ENCODE measurements at places on chromosomes 12 and 14.

- DNase-seq = no peak
Measured at GRCh38 chr14:92340931-92341330, 18.0 kb downstream of the SLC24A4 start.

DNA sequence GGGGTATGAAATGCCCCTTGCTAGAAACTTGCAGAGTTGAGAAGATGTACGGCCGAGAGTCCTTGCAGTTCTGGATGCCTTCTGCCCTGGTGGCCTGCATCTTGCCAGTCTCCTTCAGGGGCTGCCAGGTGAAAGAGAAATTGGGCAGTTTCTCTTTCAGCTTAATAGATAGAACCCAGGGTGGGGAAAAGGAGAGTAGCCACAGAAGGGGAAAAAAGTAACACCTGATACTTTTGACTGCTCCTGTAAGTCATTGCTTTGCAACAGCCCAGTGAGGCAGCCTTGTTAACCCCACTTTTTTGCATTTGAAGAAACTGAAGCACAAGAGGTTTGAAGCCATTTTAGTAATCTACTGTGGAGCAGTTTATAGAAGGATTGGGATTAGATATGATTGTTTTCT is 27.6 kb downstream of the TDP1 start:
- DNase-seq = no peak

- DNase-seq = no peak
Measured at GRCh38 chr14:34030864-34031263, 80.0 kb upstream of the EGLN3 start.

DNA sequence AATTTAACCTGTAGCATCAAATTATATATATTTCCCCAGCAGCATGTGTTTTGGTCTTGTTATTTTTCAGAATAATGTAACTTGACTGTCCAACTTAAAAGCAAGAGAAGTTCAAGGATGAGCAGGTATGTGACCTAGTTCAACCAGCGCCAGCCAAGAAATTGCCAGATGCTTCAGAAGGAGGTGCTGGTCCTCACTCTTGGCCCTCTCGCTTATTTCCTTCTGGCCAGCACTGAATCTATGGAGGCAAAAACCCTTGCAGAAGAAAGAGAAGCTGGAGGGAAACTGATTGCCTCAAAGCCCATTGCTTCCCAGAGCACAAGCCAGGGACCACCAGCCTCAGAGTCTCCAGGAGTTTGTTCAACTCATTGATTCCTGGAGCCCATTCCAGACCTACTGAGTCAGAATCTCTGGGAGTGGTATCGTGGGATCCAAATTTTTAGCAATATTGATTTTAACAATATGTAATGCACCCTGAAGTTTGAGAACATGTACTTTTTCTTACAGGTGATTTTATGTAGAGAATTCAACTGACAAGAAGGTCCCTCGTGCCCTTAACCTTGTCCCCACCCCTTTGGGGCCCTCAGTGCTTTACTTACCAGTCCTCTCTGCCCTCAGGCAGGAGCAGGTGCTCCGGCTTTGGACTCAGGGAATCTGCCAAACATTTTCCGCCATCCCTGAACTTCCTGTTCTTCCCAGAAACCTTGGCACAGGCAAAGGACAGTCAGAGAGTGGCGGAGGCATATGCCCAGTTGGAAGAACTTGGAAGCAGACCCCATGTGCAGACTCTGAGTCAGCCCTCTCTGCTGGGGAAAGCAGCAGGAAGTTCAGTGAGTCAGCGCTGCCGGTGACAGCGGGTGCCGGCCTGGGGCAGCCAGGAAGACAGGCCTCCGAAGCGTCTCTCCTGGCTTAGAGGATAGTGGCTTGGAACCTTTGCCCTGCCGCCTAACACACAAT is 10.4 kb downstream of the BEST3 start:
- peak; percentile 29 for DNase-seq

DNA sequence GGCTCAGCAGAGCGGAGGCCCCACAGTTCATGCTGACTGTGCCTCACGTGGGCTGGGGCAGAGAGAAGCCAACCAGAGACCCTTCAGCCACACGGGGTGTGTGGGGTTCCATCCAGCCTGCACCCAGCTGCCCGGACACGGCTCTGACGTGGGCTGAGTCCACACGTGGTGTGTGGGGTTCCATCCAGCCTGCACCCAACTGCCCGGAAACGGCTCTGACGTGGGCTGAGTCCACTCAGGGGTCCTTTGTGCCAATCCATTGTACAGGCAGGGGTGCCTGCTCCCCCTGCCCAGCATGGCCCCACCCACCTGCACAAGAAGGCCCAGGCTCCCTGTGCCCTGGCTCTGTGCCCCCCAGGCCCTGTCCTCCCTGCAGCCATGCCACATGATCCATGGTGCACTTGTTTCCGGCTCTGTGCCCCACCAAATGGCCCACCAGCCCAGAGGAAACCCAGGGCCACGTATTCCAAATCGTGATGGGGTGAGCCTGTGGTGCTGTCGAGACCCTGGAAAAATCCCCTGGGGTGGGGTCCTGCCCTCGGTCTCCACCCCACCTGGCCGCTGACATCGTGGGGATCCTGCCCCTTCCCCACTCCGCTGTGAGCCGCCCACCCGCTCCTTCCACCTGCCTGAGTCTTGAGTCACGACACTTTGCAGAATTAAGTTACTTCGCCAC is 99.3 kb upstream of the SFSWAP start:
- DNase-seq = no peak

DNA sequence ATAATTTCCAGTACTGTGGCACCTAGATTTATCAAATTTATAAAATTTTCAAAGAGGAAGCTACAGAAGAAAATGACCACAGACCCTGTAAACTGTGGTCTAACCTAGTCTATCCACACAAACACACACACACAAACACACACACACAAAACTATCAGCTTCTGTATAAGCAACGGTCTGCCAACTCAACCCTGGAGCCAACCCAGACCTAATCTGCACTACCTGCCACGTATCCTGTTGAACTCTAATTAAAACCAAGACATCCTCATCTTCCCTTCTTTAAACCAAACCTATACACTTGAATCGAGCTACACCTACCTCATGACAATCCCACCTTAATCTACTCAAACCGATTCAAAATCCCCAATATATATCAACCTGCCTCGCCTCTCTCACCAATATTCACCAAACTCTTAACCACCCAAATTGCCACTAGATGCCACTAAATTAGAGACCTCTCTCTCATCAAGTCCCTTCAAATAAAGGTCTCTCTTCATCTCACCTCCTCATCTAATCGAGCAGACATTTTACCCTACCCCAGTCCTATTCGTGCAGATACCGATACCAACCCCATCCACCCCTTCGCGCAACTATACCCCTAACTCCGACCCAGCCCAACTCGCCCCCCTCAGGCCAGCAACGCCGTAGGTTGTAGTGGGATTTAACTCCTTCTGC is 808 bp downstream of the ACIN1 start:
- peak; percentile 82 for DNase-seq

DNA sequence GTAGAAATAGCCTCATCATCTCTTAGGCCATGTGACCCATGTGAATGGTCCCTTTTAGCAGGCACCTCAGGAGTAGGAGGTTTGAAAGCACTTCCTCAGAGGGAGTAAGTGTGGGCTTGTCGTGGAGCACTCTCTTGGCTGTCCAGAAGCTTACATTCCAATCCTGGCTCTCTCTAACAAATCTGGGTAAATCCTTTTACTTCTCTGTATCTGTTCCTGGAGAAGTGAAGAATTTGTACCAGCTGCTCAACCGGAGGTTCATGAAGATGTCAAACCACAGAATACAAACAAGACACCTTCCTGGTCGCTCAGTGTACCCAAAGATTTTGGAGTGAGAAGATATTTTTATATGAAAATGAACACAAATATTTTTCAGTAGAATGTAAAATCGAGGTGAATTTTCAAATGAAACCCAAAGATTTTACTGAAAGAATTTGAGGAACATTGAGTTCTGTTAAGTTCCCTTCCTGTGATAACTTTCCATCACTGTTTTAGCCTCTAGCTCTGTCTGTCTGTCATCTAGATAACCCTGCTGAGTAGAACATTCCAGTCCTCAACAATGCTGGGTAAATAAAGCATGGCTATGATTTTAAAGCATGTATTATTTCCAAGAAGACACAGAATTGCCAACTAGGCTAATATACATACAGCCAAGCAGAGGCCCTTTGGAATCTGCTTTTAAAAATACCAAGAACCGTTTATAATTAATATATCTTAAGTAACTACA is 263.9 kb upstream of the RGS6 start:
- no peak for DNase-seq

DNA sequence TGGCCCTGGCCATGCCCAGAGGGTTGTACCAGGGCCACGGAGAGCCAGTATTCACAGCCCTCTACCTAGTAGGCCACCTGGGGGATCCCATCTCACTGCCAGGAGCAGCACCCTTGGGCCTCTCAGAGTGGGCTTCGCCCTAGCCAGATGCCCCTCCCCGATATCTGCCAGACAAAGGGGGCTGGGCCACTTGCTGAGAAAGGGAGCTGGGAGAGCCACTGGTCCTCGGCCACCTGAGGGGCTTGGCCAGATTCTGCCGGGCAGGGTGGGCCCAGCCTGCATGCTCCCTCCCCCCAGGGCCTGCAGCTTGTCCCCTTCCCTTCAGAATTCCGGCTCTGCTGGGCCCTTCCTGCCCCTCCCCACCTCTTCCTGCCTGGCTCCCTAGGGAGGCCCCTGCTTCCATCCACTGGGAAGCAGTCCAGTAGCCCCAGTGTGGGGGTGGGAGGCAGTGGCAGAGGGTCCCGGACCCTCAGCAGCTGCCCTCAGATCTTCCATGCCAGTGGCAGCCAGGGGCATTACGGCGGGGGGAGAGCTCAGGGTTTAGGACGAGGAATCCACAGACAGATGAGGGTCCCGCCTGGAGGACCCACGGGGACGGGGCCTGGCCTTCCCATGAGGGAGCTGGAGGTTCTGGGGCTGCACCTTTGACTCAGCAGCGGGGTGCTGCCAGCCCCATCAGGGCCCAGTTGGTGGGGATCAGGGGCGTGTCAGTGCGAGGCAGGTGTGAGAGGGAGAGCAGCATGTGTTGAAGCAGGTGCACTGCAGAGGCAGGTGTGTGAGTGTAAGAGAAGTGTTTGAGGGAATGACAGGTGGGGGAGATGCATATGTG is 2.4 kb downstream of the CRIP2 start:
- DNase-seq = no peak

DNA sequence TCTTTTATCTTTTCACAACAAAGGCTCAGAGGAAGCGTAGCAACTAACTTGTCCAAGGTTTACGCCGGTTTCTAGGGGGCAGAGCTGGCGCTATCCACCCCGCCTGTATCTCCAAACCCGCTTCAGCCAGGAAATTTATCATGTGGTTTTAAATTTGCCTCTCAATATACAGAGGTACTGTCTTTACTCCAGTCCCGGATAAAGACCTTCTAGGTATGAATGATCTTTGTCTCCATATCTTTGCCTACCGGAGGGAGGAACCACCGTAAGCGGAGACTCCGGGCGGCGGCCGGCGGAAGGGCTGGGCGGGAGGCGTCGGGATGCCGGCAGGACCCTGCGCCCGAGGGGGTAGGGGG is 693 bp upstream of the RIMKLB start:
- no peak for DNase-seq

DNA sequence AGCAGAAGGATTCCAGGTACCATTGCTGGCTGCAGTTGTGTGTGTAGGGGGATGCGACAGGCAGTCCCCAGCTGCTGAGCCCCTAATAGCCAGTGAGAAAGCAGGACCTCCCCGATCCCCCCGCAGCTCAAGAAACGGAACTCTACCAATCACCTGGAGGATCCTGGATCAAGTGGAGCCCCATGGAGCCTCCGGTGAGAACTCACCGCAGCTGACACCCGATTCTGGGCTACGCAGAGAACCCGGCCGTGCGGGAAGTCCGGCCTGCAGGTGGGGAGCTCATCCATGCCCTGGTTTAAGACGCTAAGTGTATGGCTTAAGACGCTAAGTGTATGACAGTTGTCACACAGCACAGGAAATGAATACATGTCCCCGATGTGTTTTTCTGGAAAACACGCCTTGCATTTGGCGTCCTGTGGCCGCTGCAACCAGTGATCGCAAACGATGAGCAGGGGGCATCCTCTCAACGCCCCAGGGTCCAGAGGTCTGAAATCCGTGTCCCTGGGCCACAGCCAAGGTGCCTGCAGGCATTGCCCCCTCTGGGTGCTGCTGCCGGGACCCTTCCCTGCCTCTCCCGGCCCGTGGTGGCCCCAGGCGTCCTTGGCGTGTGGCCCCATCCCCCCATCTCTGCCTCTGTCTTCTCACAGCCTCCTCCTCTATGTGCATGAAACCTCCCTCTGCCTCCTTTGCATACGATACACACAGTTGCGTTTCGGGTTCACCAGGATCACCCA is 75.1 kb downstream of the KIF26A start:
- no peak for DNase-seq

- no peak for DNase-seq
Measured at GRCh38 chr14:47022721-47023120, 371.1 kb upstream of the RPL10L start.

- no peak for DNase-seq
Measured at GRCh38 chr14:104465482-104466390, 113.8 kb upstream of the C14orf180 start.

GRCh38 chr12:54526812-54527630 is 22.4 kb upstream of the PDE1B start:
- DNase-seq = peak; percentile 60

DNA sequence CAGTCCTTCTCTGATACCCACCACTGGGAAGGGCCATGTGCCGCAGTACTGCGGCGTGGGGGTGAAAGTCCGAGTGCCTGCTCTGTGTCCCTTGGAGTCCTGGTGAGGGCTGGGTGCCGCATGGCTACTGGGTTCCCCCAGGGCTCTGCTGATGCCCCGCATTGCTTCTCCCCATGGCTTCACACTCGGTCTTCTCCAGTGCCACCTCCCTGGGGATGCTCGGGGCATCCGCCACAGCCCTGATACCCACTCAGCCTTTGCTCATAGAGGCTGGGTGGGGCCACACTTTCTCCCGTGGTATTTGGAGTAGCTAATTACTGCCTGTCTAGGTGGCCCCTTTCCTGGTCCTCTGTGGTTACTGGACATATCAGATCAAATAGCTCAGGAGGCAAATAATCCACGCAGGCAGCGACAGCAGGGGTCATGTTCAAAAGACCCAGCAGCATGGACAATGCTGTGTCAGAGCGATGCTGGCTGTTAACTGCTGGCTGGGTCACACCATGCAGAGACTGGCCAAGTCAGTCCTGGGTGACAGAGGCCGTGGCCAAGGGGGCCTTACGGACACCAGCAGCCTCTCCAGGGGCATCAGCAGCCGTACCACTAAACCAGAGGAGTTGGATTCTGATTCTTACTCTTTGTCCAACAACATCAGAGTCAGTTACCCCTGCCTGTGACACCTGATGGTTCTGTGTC is 106.5 kb downstream of the ADGRD1 start:
- no peak for DNase-seq

DNA sequence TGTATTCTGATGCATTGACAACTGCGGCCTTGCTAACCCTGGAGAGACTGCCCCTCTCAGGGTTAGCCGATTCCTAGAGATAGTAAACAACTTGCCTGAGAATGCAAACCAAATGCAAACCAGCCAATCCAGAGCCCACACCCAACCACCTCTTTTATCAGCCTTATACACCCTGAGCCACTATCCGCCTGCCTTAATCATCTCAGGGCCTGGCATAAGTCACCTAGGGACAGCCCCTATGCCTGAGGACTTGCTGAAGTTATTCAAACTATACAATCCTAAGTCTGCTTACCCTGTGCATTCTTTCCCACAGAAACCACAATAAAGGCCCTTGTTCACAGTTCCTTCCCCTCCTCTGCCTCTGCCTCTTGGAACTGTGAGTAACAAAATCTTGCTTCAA is 177.2 kb downstream of the KCNA5 start:
- DNase-seq = no peak

- DNase-seq = no peak
Measured at GRCh38 chr12:119727600-119728443, 59.9 kb downstream of the PRKAB1 start.

Measured in D341Med (cell line).